Esophagus squamous epithelium (tissue), 5 donors: ENCODE measurements at places on chromosomes 4 and X. TPM values are rescaled to one million over a fixed set of nuclear protein-coding genes. Genes with fewer than 3 reads are reported as not detected.

TASL gene
- total RNA-seq, result 0.57 TPM

TMEM35A gene
- 1.1 TPM for total RNA-seq

GRCh38 chr4:24664956-24665355, 80.6 kb upstream of the DHX15 start:
- no peak for DNase-seq

CSN2 gene
- total RNA-seq, result not detected

GRCh38 chrX:39729981-39730661, 367.6 kb downstream of the BCOR start:
- no peak for DNase-seq

DNA sequence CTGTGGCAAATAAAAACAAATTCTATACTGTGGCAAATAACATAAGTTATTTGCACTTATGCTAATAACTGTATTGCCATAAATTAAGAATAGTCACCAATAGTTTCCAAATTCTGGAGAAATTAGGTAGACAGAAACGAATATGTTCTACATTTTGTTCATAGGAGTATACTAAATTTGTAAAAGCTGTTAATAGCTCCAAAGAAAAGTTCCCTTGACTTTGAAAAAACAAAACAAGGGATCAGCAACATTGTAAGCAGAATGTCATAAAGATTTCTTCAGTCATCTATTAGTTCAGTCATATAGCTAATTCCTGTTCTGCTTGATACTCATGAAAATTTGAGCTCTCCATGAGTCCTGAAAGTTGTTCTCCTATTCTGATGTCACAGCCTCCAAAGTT, 1472.8 kb downstream of the C4orf33 start:
- DNase-seq, result no peak

- DNase-seq, result no peak
Observed at GRCh38 chr4:119667802-119668201, 39.2 kb upstream of the PDE5A start.

USP17L25 gene
- total RNA-seq, result not detected
